ENCODE measurements at places on chromosomes 3 and 15. TPM values are rescaled to one million over a fixed set of nuclear protein-coding genes. Genes with fewer than 3 reads are reported as not detected.
A peak's percentile ranks its signal among the peaks of the same experiment; 100 is the strongest.

GRCh38 chr3:55751730-55752129, 264.6 kb upstream of the WNT5A start:
- no peak for DNase-seq
- H3K4me1 ChIP-seq: no peaks in the 10 kb centered on the region
- no peak overlapping the region for H3K27ac ChIP-seq
- H3K27me3 ChIP-seq: no peaks in the 10 kb centered on the region
- H3K36me3 ChIP-seq: no peaks in the 10 kb centered on the region
- H3K4me3 ChIP-seq: no peak overlapping the region

DNA sequence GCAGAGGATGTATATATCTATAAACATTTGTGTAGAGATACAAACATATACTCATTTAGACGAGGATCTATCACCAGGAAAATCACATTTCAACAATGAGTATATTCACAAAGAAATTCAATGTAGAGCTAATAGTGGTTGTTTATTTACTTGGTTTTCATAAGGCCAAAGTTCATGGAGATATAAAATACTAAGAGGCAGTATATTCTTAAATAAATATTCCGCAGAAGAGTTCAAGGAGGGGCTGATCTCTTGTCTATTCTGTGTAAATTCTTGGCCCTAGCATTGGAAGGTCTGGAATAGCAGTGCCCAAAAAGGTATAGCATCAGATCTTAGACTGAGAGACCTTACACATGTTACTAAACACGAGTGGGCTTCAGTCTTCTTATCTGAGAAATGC, 122.1 kb downstream of the EDEM1 start:
- H3K4me1 ChIP-seq: no peaks in the 10 kb centered on the region
- no peak for DNase-seq
- H3K27ac ChIP-seq: no peak overlapping the region
- H3K27me3 ChIP-seq: no peaks in the 10 kb centered on the region

- no peaks in the 10 kb centered on the region for H3K36me3 ChIP-seq
- no peak overlapping the region for H3K27ac ChIP-seq
- H3K4me3 ChIP-seq: no peak overlapping the region
- no peaks in the 10 kb centered on the region for H3K4me1 ChIP-seq
- DNase-seq: no peak
- H3K27me3 ChIP-seq: no peaks in the 10 kb centered on the region
Observed at GRCh38 chr3:36840453-36840921, 76.1 kb upstream of the DCLK3 start.

LHFPL4 gene
- not detected for total RNA-seq

DNA sequence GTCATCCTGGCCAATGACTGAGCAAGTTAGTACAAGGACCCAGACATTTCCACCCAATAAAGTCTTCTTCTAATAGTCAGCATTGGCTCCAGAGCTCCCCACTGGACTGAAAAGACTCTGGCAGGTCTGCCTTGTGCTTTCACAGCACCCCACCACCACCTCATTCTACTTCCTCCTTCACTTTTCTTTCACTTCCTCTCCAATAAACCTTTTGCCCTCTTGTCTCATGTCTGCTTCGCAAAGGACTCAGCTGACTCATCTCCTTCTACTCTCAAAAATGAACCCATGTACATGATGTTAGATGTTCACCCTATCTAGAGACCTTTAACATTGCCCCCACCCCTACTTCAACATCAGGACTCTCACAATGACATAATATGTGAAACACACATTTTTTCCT, 181.0 kb upstream of the PPP2R3A start:
- H3K27me3 ChIP-seq: no peaks in the 10 kb centered on the region
- no peaks in the 10 kb centered on the region for H3K4me1 ChIP-seq
- H3K36me3 ChIP-seq: no peaks in the 10 kb centered on the region
- H3K4me3 ChIP-seq: no peak overlapping the region

- peak within 1 kb of the TSS; percentile 83 for H3K27ac ChIP-seq
- peak; percentile 84 for DNase-seq
- no peaks in the 10 kb centered on the region for H3K27me3 ChIP-seq
- peak within 1 kb of the TSS; percentile 66 for H3K4me3 ChIP-seq
- H3K36me3 ChIP-seq: peaks cover 18% of the 10 kb centered on the region
Observed at GRCh38 chr3:194671900-194672808, at the start of gene LSG1. TSS of gene LSG1 (minus strand) at chr3:194672191. CDS start at chr3:194672162, 29 bp downstream.

FGD5 gene
- total RNA-seq: 5.4 TPM

THBS1 gene
- 65.4 TPM for total RNA-seq

- H3K4me3 ChIP-seq: no peak overlapping the region
- DNase-seq: no peak
- no peaks in the 10 kb centered on the region for H3K4me1 ChIP-seq
- no peak overlapping the region for H3K27ac ChIP-seq
- no peaks in the 10 kb centered on the region for H3K27me3 ChIP-seq
- H3K36me3 ChIP-seq: no peaks in the 10 kb centered on the region
Observed at GRCh38 chr3:34357461-34357860, 559.0 kb downstream of the PDCD6IP start.

FAM3D gene
- not detected for total RNA-seq

DNA sequence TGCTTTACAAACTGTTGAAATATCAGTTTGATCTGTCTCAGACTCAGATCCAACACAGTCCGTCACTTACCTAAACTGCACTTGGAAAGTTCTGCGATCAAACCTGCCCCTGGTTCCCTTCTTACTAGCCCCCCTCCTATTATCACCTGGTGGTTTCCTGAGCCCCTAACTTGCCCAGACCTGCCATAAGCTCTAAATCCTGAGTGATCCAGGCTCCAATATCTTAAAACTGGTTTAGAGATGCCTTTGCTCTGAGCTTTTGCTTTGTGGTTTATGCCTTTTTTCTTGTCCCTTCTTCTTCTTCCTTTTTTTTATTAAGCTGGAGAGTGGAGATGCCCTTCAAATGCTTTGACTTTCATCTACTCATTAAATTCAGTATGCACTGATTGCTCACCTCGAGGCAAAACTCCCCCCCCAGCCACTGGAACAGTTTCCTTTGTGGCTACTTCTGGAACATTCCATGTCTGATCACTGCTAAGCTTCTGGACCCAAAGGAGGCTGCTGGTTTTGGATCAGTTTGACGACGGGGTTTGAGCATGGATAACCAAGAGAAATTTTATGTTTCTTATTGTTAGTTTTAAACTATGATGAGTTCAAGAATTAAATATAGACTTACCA, 3.5 kb upstream of the ITGB5 start:
- H3K4me3 ChIP-seq: no peak overlapping the region
- no peaks in the 10 kb centered on the region for H3K36me3 ChIP-seq
- no peak overlapping the region for H3K27ac ChIP-seq
- H3K4me1 ChIP-seq: no peaks in the 10 kb centered on the region
- H3K27me3 ChIP-seq: no peaks in the 10 kb centered on the region
- no peak for DNase-seq

MYO5C gene
- 3.2 TPM for total RNA-seq

GPR160 gene
- total RNA-seq: 1.5 TPM

DPPA4 gene
- total RNA-seq: not detected

GRCh38 chr3:100912976-100913545, 80.2 kb downstream of the ABI3BP start:
- H3K36me3 ChIP-seq: no peaks in the 10 kb centered on the region
- no peak overlapping the region for H3K4me3 ChIP-seq
- no peak for DNase-seq
- no peak overlapping the region for H3K27ac ChIP-seq
- H3K27me3 ChIP-seq: no peaks in the 10 kb centered on the region

ZMYND10 gene
- not detected for total RNA-seq
